ENCODE measurements at places on chromosomes 5 and 9.

DNA sequence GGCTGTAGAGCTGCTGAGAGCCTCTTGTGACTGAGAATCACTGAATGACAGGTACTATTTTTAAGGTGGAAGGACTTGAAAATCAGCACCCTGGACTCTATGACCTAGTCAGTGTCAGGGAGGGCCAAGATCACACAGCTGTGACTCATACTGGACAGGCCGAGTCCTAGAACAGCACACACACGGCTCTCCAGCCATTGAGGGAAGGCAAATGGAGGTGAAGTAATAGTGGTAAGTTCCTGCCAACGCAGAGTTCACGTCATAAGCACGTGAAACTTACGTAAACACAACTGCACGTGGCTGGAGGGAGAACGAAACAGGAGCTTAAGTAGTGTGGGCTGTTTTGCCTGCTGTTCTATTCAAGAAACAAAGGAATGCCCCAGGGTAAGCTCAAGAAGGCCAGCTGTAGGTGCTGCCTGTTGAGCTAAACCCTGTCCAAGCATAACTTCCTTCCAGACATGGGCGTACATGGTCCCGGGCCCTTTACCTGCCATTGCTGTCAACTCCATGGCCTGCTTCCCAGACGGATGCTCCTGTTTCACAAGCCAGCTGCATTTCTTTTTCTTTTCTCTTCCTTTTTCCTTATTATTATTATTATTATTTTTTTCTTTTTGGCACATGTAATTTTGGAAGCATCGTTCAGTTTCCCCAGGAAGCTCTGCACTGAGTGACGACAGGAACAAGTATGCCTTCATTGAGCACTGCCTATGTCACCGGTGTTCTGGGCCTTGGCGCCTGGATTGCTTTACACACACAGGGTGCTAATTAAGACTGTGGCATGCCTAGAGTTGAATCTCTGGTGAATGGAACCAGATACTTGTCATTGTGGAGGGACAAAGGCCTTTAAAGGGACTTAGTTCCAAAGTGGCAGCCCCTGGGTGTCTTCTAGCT is 10.2 kb upstream of the LCP2 start:
- peak; percentile 37 for DNase-seq

GRCh38 chr9:98332405-98332831 is 77.0 kb upstream of the TBC1D2 start:
- DNase-seq, result no peak

GRCh38 chr9:2967766-2968165 is 123.9 kb upstream of the PUM3 start:
- no peak for DNase-seq

DNA sequence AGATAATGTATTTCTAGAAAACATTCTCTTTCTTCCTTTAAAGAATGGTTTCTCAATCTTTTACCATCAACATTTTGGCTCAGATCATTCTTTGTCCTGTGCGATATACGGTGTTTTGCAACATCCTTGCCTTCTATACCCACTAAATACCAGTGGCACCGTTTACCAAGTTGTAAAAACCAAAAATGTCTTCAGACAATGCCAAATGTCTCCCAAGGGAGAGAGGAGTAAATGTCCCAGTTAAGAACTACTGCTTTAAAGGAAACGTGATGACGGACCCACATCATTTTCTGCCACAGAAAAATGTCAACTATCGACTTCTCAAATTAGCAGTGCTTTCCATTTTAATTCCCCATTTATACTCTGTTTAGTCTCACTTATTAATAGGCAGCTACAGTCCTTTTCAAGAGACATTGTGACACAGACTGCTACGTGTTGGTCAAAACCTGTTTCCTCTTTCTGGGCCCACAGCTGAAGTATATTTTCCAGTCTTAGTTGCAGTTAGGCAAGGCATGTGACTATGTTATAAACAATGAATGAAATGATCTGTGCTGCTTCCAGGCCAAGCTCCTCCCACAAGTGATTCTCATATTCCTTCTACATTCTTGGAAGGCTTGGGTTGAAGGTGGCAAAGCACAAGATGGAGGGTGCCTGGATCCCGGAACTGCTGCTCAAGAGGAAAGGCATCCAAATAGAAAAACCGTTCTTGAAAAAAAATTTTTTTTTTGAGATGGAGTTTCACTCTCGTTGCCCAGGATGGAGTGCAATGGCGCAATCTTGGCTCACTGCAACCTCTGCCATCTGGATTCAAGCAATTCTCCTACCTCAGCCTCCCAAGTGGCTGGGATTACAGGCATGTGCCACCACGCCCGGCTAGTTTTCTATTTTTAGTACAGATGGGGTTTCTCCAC is 8.8 kb downstream of the PRXL2C start:
- DNase-seq, result peak; percentile 77

- no peak for DNase-seq
These were observed 252.7 kb upstream of the GRIA1 start for GRCh38 chr5:153237671-153238332.

- no peak for DNase-seq
These were observed 960 bp downstream of the CANX start for GRCh38 chr5:179699616-179700237.

DNA sequence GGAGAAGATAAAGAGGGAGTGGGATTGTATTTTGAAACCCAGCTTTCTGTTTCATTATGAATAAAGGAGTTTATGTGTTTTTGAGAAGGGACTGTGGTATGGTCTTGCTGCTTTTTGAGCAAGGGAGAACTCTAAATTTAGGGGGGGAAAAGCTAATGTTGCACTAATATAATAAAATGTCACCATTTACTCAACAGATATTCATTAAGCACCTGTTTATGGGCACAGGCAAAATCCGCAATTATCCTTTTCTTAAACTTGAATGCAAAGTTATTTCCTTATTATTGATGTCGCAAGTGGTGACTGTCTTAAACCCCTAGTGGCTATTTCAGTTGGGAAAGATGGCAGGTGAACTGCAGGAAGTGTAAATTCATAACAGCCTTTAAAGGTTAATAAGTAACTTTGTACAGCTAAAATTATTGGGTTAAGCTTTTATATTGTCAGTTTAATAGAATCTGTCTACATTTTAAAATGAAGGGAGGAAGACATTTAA is 1.5 kb downstream of the CDC42SE2 start:
- no peak for DNase-seq

DNA sequence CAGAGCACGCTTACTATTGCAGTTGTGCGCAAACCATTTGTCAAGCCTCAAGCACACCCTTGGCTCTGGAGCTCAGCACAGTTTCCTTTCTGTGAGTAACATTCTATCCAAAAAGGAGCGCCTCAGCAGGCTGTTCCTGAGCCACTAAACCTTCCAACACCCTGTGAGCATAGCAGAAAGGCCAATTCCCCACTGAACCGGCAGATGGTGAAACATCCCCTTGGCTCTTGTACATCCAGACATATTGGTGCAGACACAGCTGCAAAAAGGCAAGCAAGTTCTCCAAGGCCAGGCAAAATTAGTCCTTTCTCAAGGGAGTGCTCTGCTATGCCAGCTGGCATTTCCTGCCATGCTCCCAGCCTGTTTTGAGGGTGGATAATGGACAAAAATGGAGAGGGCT is 44.1 kb upstream of the CEMIP2 start:
- no peak for DNase-seq

- no peak for DNase-seq
These were observed 26.7 kb downstream of the EXD3 start for GRCh38 chr9:137396227-137396626.

- DNase-seq, result no peak
These were observed 344.0 kb downstream of the PTPRD start for GRCh38 chr9:10268531-10269485.

DNA sequence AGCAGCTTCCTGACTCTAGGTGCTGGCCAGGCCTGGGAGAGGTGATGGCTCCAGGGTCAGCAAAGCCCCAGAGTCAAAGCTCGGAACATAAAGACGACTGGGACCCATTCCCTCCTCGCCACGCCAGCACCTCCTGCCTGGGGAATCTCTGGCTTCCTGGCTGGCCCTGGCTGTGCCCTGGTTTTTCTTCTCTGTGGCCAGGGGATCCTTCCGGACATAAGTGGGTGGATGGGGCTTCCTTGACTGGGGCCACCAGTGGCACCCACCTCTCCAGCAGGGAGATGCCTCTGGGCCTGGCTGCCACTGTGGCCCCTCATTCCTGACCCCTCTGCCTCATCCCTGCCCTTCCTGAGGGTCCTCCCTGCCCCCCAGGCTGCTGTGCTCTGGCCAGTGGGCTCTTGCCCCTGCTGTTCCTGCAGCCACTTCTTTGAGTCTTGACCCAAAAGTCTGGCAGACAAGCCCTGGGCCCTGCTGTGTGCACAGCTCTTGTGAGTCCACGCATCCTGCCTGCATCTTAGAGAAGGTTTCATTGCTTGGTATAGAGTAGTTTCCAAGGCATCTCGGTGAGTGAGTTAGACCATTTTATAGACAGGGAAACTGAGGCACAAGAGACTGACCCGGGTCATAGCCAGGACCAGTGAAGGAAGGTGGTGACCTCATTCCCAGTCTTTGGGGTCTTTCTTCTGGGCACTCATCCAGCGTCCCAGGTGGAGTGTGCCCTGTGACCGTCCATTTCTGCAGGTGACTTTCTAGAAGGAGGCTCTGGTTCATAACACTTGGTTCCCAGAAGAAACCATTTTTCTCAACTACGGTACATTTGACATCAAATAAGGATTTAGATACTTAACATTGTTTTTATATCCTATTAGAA is 17.3 kb upstream of the LPCAT1 start:
- no peak for DNase-seq

GRCh38 chr9:72315510-72316311 is 49.3 kb downstream of the ZFAND5 start:
- DNase-seq, result peak; percentile 81

DNA sequence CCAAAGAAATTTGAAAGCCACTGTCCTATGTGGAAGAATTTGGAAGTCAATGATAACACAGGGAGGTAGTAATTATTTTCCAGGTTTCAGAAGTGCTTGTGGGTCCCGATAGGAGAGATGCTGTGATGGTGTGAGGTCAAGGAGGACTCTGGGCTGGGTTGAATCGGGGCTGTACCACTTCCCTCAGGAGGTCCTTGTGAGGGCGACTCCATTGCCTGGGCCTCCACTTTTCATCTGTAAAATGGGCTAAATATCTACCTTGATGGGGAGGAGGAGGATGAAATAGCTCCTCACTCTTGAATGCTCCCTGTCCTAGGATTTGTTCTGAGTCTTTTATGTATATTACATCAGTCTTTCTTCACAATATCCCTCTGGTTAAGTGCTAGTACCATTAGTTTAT is 59.0 kb downstream of the ROPN1L start:
- no peak for DNase-seq

GRCh38 chr5:97172227-97172626 is 10.8 kb downstream of the RIOK2 start:
- DNase-seq, result no peak

DNA sequence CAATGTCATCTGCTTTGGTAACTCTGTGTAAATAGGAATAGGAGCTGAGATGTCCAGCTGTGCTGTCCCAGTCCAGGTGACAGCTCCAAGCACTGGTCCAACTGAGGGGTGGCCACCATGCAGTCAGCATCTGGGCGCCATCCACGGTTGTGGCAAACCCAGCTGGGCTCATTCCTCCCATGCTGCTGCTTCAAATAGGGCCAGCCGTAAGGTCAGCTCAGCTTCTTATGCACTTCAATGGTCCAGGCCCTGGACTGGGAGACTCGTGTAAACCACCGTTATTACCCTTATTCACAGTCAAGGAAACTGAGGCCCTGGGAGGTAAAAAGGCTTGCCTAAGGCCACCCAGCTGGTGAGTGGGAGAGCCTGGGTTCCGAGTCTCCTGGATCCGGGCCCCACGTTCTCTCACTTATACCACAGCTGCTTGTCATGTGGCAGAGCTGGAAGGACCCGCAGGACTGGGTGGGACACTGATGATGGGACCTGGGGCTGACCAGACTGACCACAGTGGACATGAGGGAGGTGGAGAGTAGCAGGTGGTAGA is 38.7 kb upstream of the ANGPTL2 start:
- DNase-seq, result no peak

GRCh38 chr9:22214021-22214420 is 204.9 kb upstream of the CDKN2B start:
- no peak for DNase-seq

DNA sequence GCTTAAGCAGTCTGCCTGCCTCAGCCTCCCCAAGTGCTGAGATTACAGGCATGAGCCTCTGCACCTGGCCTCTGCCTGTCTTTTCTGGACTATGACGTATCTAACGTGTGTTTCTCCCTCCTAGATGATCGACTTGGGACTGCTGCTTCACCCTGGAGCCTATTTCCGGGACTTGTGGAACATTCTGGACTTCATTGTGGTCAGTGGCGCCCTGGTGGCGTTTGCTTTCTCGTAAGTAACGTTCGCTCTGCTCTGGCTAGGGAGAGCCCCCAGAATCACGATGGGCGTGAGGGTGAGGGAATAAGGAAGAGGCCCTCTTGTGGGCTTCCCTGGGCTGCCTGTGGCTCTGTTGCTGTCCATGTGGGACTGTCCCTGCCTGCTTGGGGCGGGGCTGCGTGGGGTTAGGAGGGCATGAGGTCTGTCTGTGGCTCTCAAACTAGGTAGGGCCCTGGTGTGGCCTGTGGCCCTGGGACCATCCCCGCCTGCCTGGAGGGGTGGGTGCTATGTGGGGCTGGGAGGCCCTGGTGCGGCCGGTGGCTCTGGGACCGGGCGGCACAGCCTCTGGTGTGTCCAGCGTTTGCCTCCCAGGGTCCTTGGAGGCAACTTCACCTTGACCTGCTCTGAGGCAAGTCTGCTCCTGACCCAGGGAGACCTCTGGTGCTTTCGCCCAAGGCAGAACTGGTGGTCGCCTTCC is 171.7 kb downstream of the CACNA1B start:
- DNase-seq, result no peak

DNA sequence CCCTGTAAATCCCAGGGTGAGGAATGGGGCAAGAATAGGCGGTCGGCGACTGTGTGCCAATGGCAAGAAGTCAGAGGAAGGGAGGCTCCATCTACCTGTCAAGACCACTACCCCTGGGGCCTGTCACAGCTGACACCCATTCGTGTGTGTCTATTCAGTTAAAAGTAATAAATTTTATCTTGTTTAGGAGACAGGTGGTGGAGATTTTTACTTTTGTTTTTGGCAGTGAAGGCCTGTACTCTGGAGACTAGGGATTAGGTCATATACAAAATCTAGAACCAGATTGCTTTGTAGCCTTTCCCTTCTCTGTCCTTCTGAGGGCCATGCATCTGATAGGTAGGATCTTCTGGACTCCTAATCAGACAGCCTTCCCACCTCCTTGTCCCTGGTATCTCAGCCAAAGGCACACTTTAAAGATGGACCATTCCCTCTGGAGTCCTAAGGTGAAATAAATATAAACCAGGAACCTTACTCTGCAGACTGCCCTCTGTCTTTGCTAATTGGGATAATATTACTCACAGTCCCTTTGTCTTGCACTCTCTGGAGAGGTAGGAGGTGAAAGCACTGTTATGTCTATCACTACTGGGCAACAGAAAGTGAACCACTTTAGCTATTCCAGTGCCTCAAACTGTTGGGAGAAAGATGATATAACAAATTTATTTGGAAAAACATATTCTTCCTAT is 213.2 kb upstream of the ACTBL2 start:
- DNase-seq, result no peak

All from HFF-Myc (cell line).